ENCODE measurements at places on chromosomes 2 and 18. TPM values are rescaled to one million over a fixed set of nuclear protein-coding genes. Genes with fewer than 3 reads are reported as not detected.

The REG1B gene
- not detected for total RNA-seq

The ZFP36L2 gene
- total RNA-seq = 141 TPM

The AMER3 gene
- not detected for total RNA-seq

DNA sequence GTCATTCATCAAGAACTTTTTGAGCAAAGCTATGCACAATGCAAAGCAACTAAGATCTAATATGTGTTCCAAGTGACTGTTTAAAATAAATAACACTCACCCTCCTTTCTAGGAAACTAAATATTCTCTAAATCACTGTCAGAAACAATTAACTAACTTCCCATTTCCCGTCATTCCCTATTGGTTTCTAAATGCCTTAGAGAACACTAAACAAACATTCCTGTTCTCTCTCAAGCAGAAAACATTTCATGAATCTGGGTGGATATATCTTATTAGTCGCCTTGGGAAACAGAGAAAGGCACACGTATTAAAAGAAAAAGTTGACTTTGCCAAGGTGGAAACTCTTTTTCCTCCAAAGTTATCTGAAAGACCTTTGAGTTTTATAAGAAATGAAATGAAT, 735.2 kb downstream of the MBD2 start:
- DNase-seq = no peak

GRCh38 chr2:229378386-229378785, 107.3 kb upstream of the PID1 start:
- DNase-seq = no peak

DNA sequence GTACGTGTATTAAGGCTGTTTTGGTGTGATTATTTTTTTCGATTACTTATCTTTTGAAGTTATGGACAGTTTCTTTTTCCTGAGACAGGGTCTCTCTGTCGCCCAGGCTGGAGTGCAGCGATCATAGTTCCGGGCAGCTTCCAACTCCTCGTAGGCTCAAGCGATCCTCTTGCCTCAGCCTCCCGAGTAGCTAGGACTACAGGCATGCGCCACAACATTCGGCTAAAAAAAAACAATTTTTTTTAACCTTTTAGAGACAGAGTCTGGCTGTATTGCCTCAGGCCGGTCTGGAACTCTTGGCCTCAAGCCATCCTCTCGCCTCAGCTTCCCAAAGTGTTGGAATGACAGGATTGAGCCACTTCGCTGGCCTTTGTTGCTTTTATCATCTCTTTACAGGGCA, 945 bp downstream of the HAT1 start:
- DNase-seq = no peak

GRCh38 chr18:80119111-80119510, 10.0 kb downstream of the ADNP2 start:
- DNase-seq = no peak

- DNase-seq = no peak
These were observed 2.4 kb upstream of the LDLRAD4 start for GRCh38 chr18:13216092-13216582.

- DNase-seq = no peak
These were observed 16.4 kb downstream of the CEP76 start for GRCh38 chr18:12686100-12686499.

GRCh38 chr18:38552732-38553321, 987.2 kb upstream of the CELF4 start:
- no peak for DNase-seq

DNA sequence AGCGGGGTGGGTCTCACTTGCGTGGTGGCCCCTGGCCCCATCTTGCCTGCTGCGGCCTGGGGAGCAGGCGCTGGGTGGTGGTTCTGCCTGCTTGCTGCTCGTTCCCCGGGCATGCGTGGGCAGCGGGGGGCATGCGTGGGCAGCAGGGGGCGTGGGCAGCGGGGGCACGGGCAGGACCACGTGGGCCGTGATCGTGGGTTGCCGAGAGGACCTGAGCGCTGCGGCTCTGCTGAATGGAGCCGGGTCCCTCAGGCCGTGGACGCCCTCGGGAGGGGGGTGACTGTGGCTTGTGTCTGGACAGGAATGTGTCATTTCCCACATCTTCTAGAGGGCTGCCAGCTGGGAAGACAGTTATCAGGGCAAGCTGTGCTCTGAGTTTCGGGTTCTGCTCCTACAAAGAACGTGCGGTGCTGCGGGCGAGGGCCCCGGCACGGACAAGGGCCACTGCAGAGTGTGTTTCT, 8.3 kb upstream of the GAL3ST2 start:
- no peak for DNase-seq

DNA sequence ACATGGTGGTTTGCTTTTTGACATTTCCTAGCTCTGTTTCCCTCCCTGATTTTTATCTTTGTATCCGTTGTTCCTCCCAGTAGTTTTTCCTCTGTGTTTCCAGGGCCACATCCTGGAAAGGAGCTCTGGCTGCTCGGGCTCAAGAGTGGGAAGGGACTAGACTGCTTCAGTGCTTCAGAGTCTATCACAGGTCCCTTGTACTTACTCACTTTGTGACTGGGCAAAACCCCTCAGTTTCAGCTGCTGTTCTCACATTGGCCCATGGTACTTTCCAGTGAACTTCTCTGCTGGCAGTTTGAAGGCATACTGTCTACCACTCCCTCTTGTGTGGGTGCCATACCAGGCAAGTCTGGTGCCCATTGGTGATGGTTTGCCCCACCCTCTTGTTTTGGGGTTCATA, 7.5 kb upstream of the STAMBP start:
- no peak for DNase-seq

DNA sequence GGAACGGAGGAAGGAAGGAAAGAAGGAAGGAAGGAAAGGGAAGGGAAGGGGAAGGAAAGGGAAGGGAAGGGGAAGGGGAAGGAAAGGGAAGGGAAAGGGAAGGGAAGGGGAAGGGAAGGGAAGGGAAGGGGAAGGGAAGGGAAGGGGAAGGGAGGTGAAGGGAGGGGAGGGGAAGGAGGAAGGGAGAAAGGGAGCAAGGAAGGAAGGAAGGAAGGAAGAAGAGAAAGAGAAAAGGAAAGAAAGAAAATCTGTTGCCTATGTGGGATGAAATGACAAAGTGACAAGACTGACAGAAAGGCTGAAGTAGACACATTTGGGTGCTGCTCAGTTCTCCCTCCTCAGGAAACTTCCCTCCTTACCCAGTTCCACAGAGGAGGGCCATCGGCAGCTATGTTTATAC, 46.3 kb upstream of the GORASP2 start:
- no peak for DNase-seq

- DNase-seq = no peak
These were observed 54.2 kb downstream of the TSN start for GRCh38 chr2:121809607-121810006.

DNA sequence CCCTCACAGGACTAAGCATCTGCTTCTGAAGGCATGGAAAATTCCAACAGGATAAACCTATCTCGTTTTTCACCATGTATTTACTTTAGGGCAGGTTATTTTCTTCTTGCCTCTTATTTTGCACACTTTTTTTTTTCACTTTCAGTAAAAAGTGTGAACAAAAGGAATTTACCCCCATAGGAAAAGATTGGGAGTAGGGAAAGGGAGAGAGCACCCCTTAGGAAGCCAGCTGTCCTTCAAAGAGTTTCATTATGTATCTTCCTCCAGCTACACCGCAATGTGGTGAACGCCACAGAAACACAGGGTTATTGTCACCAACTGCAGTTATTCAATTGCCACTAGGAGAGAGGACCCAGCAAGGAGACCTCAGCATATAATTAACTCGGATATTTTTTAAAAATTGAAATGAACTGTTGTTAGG, 286.2 kb upstream of the VRK2 start:
- DNase-seq = no peak
